ENCODE measurements at places on chromosomes 2 and 18. TPM values are rescaled to one million over a fixed set of nuclear protein-coding genes. Genes with fewer than 3 reads are reported as not detected.

FEV gene
- total RNA-seq: not detected

PREB gene
- total RNA-seq: 60.7 TPM

CRYGC gene
- total RNA-seq: not detected

TMEM169 gene
- total RNA-seq: 1.5 TPM

ZNF519 gene
- 6.3 TPM for total RNA-seq

ACKR3 gene
- 18.3 TPM for total RNA-seq

CXCR2 gene
- total RNA-seq: 0.56 TPM

FN1 gene
- total RNA-seq: 567 TPM

CPO gene
- not detected for total RNA-seq

Measured in heart left ventricle (tissue), 16 donors.